ENCODE measurements at places on chromosomes 4 and X.

GRCh38 chr4:71287305-71287704, 51.5 kb upstream of the SLC4A4 start:
- DNase-seq: no peak

- no peak for DNase-seq
These were observed 15.8 kb upstream of the SRD5A3 start for GRCh38 chr4:55330241-55330640.

GRCh38 chr4:17664755-17665154, 50.3 kb downstream of the MED28 start:
- no peak for DNase-seq

GRCh38 chr4:7630568-7631287, 196.0 kb upstream of the PSAPL1 start:
- DNase-seq: no peak

DNA sequence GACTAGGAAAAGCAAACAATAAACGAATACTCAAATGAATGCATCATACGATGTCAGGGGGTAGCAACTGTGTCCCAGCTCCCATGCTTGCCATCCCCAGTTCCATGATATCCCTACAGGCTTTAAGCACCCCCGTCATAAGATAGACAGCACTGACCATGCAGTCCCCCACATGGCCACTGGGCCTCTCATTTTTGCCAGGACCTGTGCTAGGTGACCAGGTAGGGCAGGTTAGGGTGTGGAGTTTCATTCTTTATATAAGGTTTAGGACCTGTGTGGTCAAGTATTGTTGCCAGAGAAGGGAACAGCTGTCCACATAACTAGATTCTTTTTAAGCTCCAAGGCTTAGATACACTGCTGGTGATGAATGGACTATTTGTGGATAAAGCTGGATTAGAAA, 9.7 kb downstream of the PPEF2 start:
- no peak for DNase-seq

GRCh38 chr4:121242188-121242750, 78.1 kb upstream of the TNIP3 start:
- DNase-seq: no peak

- DNase-seq: no peak
These were observed 231.9 kb downstream of the RASL11B start for GRCh38 chr4:53094040-53094439.

GRCh38 chrX:134741746-134742145, 83.5 kb upstream of the PLAC1 start:
- DNase-seq: no peak

DNA sequence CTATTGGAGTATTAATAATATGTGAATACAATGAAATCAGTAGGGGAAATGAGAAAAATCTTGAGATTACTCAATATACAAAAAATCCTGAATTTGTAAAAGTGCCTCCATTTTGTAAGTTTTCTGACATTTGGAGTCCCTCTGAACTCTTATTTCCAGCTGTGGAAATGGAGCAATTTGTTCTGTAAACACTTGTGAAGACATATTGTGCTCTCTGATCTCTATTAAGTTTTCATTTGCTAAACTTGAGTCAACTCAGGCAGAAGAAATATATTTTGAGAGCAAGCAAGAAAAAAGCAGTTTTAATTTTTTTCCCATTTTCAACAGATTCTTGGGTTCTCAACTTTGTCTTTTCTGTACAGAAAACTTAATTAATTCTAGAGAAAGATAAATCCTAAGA, 51.4 kb upstream of the PCDH18 start:
- DNase-seq: no peak

DNA sequence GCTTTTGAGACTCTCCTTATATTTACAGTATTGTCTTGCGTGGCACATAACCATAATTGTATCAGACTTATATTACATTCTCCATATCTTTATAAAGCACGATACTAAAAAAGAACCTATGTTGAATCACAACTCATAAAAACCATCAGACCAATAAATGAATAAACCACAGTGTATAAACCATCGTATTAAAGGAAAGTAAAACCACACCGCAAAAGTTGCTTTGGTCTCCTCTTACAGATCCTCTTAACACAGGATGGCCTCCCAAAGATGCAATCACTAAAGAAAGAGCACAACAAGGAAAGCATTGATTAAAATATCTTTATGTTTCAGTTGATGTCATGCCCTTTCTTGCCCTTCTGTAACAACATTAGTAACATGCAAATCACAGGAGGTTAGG, 437.9 kb downstream of the AFF2 start:
- DNase-seq: no peak

- DNase-seq: no peak
These were observed 368.9 kb downstream of the SLITRK2 start for GRCh38 chrX:146186540-146186939.

GRCh38 chr4:47664051-47664826, 173.6 kb downstream of the CORIN start:
- no peak for DNase-seq

DNA sequence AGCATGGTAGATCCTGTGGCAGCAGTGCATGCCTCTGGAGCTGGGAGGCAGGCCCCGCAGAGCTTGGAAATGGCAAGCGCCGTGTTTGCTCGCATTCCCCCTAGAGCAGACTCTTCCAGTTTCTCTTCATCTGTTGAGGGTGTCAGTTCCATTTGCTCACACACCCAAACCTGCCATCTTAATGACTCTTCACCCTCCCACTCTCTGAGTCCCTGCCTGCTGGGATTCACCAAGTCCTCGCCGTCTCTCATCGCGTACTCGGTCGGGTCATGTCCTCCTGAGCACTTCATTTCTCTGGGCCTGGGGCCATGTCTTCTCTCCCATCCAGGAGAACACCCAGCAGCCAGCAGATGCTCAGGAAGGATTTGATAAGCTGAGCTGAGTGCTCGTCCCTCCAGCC, 16.9 kb downstream of the ZBTB49 start:
- DNase-seq: peak; percentile 9

DNA sequence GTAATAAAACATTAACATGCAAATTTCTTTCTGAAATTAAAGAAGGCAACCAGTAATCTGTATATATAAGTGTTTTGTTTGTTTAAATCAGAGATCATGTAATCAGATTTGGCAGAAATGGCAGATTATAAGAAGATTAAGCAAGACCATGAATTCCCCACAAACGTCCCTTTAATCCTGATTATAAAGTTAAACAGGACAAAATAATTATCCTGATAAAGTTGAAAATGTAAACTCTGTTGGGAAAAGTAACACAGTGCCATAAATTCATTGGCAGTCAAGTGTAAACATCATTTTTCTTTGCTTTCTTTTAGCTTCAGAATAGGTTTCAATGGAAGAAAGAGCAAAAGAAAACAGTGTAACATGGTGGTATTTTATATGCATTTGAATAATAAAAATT, 256.3 kb downstream of the KCNIP4 start:
- no peak for DNase-seq

GRCh38 chrX:24241822-24242648, 71.8 kb downstream of the SUPT20HL2 start:
- no peak for DNase-seq

- DNase-seq: no peak
These were observed 16.1 kb upstream of the SULT1E1 start for GRCh38 chr4:69876071-69876470.

GRCh38 chr4:189073739-189074138, 866.9 kb upstream of the FRG1 start:
- DNase-seq: no peak

DNA sequence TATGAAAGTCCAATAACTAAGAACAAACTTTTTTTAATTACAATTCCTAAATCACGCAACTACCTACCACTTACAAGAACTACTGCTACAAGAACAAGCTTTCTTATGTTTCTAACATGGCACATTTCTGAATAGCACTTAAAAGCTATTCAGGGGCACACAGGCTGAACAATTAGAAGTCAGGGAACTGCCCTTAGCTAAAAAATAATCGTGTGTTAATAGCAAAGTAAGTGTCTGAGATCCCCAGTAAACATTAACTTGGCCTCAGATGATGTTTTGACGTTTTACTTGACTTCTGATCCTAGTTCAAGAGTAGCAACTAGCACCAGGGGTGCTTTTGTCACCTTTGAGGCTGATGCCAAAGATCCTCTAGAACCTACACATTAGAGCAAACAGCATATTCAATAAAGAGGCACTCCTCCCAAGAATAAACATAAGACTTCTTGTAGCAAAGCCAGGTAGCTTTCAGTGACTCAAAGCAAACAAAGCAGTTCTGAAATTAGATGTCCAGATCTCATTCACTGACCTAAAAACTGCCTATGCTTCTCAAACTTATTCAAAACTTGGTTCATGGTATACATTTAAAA, 16.2 kb downstream of the SPOCK3 start:
- no peak for DNase-seq

DNA sequence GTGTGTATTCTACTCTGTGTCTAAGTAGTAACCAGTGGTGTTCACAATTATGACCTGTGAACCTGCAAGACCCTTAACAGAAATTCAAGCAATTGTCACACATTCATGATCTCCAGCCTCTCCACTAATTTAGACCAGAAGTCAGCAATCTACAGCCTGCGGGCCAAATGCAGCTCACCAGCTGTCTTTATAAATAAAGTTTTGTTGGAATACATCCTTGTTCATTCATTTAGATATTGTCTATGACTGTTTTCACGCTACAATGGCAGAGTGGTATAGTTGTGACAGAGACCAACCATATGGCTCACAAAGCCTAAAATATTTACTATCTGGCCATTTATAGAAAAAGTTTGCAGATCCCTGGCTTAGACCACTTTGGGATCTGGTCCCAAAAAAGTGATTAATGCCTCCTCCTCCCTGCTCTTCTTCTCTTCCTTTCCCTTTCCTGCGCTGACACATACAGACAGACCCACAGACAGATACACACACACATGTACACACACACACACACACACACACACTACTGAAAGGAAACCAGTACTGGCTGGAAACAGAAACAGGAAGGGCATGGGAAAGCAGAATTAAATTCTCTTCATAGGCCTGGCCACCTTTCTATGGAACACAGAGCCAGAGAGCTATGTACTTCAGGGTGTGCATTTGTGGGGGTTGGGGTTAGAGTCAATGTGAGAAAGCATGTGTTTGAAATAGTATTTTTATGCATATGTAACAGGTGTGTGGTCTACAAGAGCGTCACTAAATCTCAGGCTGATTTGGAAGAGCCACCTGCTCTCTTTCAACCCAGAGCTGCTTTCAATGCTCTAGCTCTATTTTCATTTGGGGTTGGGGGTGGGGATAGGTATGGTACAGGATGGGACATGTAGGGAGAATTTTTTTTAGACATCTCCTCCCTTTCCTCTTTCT, 49.7 kb upstream of the TMEM164 start:
- DNase-seq: no peak

DNA sequence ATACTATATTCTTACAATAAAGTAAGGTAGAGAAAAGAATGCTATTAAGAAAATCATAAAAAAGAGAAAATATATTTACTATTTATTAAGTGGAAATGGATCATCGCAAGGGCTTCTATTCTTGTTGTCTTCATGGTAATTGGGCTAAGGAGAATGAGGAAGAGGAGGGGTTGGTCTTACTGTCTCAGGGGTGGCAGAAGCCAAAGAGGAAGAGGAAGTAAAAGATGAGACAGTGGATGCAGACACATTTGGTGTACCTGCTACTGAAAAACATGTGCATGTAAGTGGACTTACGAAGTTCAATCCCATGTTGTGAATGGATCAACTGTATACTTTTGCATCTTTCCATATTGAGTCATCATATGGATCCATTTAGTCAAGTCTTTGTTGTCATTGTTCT, 1502.1 kb upstream of the ADGRL3 start:
- no peak for DNase-seq

DNA sequence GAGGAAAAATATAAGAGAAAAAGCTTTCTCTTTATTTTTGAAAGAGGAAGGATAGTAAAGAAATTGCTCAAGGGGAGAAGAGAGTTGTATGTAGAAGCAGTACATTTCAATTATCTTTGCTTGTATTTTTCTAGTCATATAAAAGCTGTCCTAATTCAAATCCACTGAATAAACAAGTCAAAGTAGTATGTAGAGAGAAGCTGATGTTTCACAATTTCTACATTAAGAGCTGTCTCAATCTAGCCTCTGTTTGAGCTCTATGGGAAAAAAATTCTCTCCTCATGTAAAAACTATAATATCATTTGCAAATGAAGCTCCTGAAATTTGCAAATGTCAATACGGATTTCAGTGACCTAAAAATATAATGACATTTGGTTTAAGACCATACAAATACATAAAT, 52.6 kb downstream of the CHM start:
- DNase-seq: no peak

GRCh38 chrX:118383120-118383519, 37.2 kb downstream of the WDR44 start:
- no peak for DNase-seq

GRCh38 chrX:14694611-14695010, 165.3 kb downstream of the GLRA2 start:
- DNase-seq: no peak

DNA sequence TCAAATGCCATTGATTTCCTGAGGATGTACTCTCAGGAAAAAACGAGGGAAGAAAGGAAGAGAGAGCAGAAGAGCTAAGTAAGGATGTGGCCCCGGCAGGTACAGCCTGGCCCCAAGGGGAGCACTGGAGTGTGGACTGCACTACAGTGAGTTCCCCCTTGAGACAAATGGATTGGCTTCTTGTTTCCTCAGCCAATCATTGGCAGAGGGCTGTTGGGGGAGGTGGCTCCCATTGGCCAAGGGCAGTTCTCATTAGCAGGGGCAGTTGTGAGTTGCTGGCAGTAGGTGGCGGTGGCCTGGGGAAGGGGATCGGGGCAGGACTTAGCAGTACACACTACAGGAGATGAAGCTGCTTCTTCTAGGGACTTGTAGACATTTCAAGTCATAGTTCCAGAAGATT, 24.1 kb upstream of the OCIAD2 start:
- DNase-seq: no peak

DNA sequence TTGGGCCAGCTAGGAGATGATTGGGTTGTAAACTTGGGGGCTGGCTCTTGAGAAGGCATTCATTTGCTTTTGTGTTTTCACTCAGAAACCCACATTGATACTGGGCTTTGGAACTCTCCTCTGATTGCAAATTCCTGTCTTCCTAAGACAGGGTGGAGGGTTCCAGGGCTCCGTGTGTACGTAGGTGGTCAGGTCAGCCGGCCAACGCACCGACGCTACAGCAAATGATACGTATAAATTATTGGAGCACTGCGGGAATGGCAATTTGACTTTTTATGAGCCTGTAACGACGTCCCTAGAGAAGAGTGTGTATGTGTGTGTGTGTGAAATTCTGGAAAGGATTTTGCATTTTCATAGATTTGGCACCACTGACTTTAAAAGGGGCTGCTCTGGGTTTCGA, 236.9 kb downstream of the SHOX start:
- no peak for DNase-seq

DNA sequence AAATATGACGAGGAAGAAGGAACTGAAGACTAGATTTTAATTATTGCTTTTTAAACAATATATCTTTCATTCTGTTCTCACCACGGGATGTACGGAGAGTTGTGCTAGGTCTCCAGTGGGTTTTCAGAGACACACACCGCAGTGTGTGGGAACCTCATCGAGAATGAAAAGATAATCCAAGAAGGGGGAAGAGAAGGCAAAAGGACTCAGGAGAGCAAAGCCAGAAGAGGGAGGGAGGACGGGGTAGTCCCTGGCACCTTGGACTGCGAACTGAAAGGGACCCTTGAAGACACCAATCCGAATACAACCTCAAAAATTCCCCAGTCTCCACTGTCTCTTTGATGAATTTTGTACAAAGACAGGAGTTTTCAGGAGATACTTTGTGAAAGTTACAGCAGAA, 932 bp upstream of the LEF1 start:
- DNase-seq: no peak

Data from Peyer's patch (tissue), 4 donors.